ENCODE measurements at places on chromosomes 6 and 20.

DNA sequence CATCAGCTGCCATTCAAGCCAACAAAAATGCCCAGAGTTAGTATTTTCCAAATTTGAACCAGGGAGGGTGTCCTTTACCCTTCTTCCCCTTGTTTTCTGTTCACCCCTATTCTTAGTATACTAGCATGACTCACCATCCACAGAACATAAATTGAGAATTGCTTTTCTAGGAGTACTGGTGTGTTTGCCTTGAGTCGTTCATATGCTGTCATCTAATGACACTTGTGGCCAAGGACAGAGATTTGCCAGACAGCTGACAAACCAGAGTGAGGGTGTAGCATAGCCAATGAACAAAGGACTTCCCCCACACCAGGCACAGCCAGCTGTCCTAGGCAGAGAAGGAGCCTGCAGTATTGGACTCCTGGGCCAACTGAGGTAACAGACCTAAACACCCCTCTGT lies 62.2 kb downstream of the FILIP1 start:
- DNase-seq, result no peak

GRCh38 chr6:97195117-97195516 lies 87.9 kb downstream of the MMS22L start:
- no peak for DNase-seq

GRCh38 chr6:169950558-169950957 lies 199.1 kb downstream of the ERMARD start:
- no peak for DNase-seq

GRCh38 chr20:3734111-3734843 lies 1.8 kb downstream of the HSPA12B start:
- DNase-seq, result no peak

DNA sequence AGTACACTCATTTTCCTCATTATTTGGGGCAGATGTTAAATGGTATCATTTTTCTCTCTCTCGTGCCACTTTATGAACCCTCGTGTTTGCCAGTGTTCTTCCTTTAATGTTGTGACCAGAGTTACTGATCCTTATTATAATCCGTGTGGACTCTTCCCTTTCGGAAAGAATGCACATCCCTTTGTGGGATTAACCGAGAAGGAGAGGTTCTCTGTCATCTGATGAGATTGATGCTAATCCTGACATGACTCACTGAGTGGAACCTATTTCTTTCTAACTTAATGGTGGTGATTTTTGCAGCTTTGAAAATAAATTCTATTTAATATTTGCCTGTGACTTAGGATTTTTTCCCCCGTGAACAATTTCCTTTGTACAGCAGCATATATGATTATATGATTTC lies 300.0 kb upstream of the MAN1A1 start:
- no peak for DNase-seq

GRCh38 chr6:4944325-4944724 lies 59.5 kb downstream of the RPP40 start:
- DNase-seq, result no peak

- DNase-seq, result no peak
Observed at GRCh38 chr6:26249957-26250697, 114.9 kb upstream of the BTN3A2 start.

- DNase-seq, result no peak
Observed at GRCh38 chr20:63067721-63068560, 61.2 kb upstream of the BHLHE23 start.

- DNase-seq, result no peak
Observed at GRCh38 chr6:57159127-57159526, 13.0 kb upstream of the BAG2 start.

DNA sequence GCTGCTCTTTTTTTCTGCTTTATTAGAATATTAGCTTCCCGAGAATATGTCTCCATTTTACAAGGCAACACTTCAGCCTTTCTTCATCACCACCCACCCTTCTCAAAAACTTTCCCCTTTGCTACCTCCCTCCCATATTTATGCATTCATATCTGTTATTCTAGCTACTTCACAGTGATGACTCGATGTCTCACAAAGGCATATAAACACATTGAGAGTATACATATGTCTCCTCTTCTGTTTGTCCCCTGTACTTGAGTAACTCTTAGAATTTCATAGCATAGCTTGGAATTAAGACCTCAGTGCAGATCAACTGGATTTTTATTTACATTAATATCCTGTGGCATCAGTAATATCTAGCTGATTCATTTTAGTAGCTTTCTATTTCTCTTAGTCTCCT lies 6.5 kb downstream of the RNF144B start:
- no peak for DNase-seq

- DNase-seq, result no peak
Observed at GRCh38 chr6:159061805-159062563, 17.2 kb upstream of the TAGAP start.

GRCh38 chr6:77987035-77987384 lies 334.2 kb downstream of the MEI4 start:
- DNase-seq, result no peak

- DNase-seq, result peak; percentile 31
Observed at GRCh38 chr20:33933469-33933909, 60.2 kb upstream of the RALY start.

GRCh38 chr6:1290805-1291204 lies 21.1 kb upstream of the FOXQ1 start:
- no peak for DNase-seq

DNA sequence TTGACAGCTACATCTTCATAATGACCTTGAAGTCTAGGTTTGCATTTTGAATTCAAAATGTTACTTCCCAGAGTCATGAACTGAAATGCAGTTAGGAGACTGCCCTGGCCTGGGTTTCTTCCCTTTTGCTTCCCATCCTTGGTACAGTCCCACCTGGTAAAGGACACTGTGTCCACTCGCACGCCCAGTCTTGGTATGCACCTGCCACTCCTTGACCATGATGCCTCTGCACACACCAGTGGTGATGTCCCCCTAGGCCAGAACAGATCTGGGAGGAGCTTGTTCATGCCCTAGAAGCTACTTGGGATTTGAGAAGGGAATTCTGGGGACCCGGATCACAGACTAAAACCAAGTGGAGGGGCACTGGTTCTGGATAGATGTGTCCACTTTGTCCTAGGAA lies 3.6 kb downstream of the PPP1R14C start:
- DNase-seq, result no peak

- no peak for DNase-seq
Observed at GRCh38 chr6:141965016-141965545, 167.6 kb upstream of the GJE1 start.

DNA sequence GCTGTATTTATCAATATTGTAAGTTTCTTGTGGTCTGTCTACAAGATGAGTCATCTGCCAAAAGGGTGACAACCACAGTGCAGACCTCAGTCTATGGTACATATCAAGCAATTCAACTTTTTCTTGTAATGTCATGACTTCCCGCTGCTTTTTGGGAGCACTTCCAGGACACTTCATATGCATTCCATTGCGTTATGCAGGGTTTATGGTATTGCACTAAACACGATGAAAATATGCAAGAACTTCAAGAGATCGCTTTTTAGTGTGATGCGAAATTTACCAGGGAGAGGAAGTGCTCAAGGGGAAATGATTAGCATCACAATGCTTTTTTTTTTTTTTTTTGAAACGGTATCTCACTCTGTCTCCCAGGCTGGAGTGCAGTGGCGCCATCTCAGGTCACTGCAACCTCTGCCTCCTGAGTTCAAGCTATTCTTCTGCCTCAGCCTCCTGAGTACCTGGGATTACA lies 166.5 kb downstream of the TFAP2A start:
- DNase-seq, result no peak

DNA sequence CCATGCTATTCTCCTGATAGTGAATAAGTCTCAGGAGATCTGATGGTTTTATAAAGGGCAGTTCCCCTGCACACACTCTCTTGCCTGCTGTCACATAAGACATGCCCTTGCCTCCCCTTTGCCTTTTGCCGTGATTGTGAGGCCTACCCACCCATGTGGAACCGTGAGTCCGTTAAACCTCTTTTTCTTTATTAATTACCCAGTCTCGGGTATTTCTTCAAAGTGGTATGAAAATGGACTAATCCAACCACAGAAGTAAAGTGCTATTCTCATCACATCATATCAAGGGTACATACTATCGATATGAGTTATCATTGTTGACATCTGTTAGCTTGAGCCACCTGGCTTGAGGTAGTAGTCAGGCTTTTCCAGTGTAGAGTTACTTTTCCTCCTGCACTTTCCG lies 2.3 kb downstream of the MANBAL start:
- DNase-seq, result no peak

- DNase-seq, result no peak
Observed at GRCh38 chr6:37371154-37372083, 17.6 kb downstream of the RNF8 start.

- DNase-seq, result no peak
Observed at GRCh38 chr20:38489181-38489580, 16.5 kb downstream of the RALGAPB start.
